Left ventricle myocardium inferior (tissue), 1 donor: ENCODE measurements at places on chromosomes 5 and 9.

GRCh38 chr5:3202570-3202969 lies 393.1 kb upstream of the IRX1 start:
- peaks cover 3% of the 10 kb centered on the region for H3K4me1 ChIP-seq
- no peaks in the 10 kb centered on the region for H3K36me3 ChIP-seq
- H3K27ac ChIP-seq = no peak overlapping the region
- peaks cover 67% of the 10 kb centered on the region for H3K27me3 ChIP-seq
- no peak overlapping the region for H3K4me3 ChIP-seq
- no peak for DNase-seq

- no peak overlapping the region for H3K27ac ChIP-seq
- DNase-seq = no peak
- H3K36me3 ChIP-seq = no peaks in the 10 kb centered on the region
- H3K4me3 ChIP-seq = no peak overlapping the region
- H3K4me1 ChIP-seq = peaks cover 20% of the 10 kb centered on the region
- H3K27me3 ChIP-seq = no peaks in the 10 kb centered on the region
Measured at GRCh38 chr9:87271696-87272477, 225.8 kb upstream of the DAPK1 start.

- H3K36me3 ChIP-seq = no peaks in the 10 kb centered on the region
- H3K4me1 ChIP-seq = no peaks in the 10 kb centered on the region
- no peak overlapping the region for H3K4me3 ChIP-seq
- no peak for DNase-seq
Measured at GRCh38 chr5:54959673-54960418, 25.5 kb downstream of the ESM1 start.

GRCh38 chr5:149605998-149606724 lies 24.9 kb downstream of the ARHGEF37 start:
- peak overlapping the region; percentile 79 for H3K27ac ChIP-seq
- H3K4me3 ChIP-seq = no peak overlapping the region
- peaks cover 43% of the 10 kb centered on the region for H3K4me1 ChIP-seq
- DNase-seq = peak; percentile 32
